Activated naive CD8-positive, alpha-beta T cell treated with anti-CD3 and anti-CD28 coated beads, Interleukin-2, amount 50 U/mL, for 24 hours (primary cell): ENCODE measurements at places on chromosomes 3 and 15.

GRCh38 chr3:48852151-48852550 is 4.5 kb upstream of the PRKAR2A start:
- DNase-seq = no peak

DNA sequence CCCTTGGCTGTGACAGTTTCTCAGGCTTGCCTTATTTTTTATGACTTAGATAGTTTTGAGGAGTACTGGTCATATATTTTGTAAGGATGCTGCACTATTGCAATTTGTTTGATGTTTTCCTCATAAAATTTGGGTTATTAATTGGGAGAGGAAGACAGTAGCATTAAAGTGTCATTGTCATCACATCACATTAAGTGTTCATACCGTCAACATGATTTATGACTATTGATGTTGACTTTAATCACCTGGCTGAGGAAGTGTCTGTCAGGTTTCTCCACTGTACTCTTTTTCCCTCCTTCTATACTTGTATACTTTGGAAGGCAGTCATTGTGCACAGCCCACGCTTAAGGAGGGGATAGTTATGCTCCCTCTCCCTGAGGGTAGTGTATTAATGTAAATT is 26.9 kb downstream of the TRIM69 start:
- no peak for DNase-seq

DNA sequence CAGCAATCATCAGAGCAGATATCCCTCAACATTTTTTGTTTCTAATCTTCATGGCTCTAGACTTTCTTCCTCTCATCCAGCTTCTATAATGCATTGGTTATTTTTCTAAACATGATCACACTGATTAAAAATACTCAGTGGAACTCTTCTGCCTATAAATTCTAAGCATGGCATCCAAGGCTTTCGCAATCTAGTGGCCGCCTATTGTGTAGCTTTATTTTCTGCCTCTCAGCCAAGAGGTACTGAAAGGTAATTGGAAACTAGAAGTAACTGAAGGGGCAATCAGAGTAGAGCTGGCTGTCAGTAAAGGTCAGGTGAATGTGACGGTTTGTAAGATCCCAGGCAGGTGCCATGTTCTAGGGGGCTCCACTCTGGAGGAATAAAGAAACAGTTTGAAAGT is 33.4 kb downstream of the OXSM start:
- no peak for DNase-seq

DNA sequence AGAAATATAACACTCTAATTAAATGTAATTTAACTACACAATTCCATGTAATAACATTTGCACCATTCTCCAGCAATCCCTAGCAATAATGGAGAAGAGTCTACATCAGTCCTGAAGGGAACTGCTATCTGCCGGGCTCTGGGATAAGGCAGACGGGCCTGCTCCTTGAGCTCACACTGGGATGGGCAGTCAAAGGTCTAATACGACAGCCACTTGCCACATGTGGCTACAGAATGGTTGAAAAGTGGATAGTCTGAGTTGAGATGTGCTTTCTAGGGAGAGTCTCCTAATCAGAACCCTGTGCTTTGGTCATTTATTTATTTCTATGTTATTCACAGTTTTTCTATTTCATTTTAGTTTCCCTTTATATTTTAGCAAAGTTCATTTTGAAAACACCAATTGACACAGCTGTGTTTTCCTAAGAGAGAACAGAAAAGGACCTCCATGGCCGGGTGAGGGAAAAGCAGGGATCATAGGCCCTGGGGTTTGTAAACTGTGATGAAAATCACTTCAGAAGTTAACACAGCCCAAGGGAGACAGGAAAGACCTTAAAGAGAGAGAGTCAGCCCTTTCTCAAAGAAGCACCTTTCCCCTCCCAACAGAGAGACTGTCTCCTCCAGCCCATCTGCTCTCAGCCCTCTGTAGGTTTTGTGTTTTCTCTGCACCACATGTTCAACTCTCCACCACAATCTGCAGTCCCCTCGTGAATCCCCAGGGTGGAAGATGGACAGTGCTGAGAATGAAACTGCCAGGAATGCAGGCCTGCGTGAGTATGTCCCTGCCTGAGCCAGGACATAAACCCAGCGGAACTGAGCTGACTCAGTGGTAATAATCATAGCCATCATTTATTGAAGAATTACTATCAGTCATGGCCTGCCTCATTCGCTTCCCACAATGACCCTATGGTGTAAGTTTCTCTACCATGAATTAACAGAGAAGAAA is 11.6 kb downstream of the FSIP1 start:
- DNase-seq = no peak
